Dermis blood vessel endothelial cell (primary cell): ENCODE measurements at places on chromosomes 1 and 21. TPM values are rescaled to one million over a fixed set of nuclear protein-coding genes. Genes with fewer than 3 reads are reported as not detected.

DNA sequence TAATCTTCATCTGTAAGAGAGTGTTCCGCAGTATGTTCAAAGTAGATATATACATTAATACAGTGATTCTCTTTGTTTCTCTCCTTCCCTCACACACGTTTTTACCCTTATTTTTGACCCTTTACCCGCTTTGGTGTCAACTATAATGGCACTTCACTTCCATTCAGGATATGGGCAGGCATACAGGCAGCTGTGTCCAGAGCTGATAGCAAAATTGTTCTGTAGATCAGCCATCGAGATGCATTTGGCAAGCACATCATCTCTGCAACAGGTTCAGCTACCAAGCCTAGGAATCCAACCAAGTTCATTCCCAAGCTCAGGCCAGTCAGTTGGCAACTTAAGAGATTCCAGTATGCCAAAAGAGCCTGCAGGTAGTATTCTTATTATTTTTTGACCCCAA lies 74.8 kb downstream of the FNBP1L start:
- DNase-seq = peak; percentile 39

SDC3 gene
- total RNA-seq = 22.0 and 55.3 TPM in 2 replicates

DNA sequence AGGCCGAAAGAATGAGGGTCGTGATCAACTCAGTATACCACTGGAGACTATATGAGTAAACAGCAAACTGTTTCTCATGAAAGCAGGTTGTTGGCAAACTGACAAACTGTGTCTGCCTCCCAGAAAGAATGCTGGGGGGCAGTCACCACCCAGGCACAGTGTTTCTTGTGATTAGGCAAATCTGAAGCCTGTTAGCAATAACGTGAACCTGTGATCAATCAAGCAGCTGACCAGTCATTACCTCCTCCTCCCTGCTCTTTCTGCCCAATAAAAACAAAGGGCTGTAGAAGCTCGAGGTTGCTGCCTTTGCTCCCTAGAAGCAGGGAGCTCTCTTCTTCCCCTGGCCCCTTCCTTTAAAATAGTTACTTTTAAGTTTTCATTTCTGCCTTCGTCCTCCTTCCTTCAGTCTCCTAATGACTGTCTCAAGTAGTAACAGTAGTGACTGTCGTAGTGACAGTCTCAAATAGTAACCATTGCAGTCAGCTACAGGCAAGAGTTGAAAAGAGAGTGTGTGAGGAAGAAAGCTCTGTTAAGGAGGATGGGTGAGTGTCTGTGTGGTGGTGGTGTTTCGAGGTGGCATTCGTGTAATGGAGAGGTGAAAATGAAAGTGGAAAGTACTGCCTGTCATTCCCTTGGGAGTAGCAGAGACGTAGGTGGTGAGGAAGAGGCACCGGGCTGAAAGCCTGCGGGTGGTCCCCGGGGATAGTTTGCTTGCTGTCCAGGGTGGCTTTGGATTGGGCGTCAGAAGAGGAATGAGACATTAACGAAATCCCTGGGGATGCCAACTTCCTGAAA lies 14.5 kb downstream of the HHAT start:
- no peak for DNase-seq

DNA sequence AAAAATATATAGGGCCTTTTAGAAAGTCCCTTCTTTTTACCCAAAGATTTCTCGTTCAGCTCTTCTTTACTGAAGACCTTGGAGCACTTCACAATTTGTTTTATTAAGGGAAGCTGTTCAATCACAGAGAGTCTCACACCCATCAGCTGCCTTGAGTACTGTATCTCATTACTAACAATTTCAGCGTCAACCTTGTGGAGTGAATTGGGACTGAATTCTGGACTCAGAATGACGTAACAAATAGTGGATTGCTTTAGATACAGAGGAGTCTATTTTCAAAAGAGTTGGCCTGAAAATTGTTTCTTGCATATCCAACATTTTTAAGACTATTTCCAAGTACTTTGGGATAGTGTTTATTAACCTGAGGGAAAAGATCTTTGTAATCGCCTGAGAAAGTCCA lies 7.9 kb downstream of the MAP10 start:
- no peak for DNase-seq

DNA sequence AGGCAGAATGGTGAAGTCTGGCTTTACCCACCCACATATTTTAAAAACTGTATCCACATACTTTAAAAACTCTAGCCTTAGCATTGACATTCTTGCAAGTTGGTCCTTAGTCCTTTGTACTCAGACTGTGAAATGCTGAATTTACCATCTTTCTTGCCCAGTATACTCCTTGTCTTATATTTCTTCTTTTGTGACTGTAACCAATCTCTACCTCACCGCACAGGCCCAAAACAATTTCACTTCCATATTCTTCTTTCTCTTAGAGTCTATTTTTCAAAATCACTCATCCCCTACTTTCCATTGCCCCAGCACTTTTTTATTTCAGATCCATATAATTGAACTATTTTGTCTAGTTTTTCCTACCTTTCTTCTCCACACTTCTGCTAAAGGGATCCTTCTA lies 892.4 kb upstream of the B3GALT2 start:
- no peak for DNase-seq

DNA sequence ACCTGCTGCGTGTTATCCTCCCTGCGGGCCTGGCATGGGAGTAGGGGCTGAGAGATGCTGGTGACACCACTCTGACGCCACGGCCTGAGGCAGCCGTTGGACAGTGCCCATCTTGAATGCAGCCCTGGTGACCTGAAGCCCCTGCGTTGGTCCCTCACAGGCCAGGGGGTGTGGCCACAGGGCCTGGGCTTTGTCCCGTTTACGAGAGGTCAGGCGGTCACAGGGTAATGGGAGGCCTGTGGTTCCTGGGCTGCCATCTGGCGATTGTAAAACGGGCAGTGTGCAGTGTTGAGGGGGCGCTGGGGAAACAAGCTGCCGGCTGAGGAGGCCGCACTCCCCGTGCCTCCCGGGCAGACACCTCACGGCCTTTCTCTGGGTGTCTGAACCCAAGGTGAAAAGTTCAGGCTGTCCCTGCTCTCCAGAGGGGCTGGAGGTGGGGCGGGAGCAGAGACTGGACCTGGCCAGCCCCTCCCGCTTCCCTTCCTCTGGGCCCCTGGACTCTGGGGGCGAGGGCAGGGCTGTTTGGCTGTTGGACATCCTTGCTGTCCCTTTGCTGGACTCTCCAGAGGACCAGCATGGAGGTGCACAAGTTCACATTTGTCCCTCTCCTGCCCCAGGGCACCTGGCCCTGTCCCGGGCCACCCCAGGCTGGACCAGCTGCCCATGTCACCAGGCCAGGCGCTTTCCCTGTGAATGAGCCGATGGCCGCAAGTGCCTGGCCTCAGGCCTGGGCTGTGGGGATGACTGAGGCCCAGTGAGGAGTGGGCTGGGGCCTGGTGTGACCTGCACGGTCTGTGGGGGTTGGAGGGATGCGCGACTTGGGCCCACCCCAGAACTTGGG lies 42.4 kb downstream of the SKI start:
- no peak for DNase-seq

DNA sequence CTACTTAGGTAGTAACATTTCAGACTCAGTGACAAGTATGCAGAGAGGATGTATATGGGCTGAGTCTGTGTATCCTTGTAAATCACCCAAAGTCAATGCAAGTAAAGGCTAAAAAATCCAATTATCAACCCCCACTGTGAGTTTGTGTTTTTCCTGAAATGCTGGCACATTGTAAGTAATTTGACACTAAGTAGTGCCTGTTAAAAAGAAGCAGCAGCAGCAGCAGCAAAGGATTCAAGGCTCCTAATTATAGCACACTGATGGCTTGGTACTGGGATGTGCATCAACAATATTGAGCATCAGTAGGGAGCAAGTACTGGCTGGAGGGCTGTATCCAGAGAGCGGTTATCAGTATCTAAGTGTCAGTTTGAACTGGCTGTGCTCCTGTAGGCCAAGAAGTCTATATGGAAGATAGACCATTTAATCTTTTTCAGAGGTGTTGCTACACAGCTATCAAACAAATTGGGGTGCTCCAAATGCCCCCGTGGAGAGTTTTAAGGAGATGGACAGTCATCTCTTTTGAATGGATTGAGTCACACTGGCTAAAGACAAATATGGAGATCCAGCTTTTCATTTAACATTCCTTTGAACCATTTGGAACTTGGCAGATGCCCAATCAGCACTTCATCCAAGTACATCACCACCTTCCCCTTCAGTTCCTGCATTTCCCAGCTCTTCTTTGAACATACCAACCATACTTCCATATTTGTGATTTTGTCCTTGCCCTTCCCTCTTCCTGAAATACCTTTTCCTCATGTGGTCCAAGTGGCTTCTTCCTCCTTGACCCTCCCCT lies 241.2 kb upstream of the ST6GALNAC5 start:
- DNase-seq = no peak

ZNF684 gene
- 3.3 and 4.4 TPM in 2 replicates for total RNA-seq

- DNase-seq = no peak
These were observed 105.6 kb upstream of the TRABD2B start for GRCh38 chr1:48102766-48103165.

GRCh38 chr1:202107321-202107761 lies 15.4 kb upstream of the GPR37L1 start:
- no peak for DNase-seq

DNA sequence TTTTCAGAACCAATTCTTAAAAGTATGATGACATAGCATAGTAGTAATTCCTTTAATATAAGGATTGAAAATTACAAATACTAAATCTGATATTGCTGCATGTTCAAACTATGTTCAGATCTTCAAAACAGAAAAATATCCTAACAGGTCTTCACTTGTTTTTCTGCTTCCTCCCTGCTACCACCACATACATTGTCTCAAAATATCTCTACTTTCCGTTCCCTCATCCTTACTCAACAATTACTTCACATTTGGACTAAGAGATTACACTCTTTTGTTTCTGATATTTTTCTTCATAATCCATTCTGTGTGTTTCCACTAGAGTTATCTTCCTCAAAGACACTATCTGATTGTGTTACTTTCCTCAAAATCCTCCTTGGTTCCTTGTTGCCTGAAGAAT lies 125.1 kb downstream of the NEK7 start:
- no peak for DNase-seq

GRCh38 chr1:185965870-185966269 lies 231.7 kb downstream of the HMCN1 start:
- DNase-seq = no peak
